ENCODE measurements at places on chromosomes 1 and 21. TPM values are rescaled to one million over a fixed set of nuclear protein-coding genes. Genes with fewer than 3 reads are reported as not detected.

GRCh38 chr1:239856924-239857323 lies 234.8 kb upstream of the FMN2 start:
- DNase-seq: no peak

GRCh38 chr1:91883470-91883869 lies 2.5 kb downstream of the TGFBR3 start:
- DNase-seq: no peak

DNA sequence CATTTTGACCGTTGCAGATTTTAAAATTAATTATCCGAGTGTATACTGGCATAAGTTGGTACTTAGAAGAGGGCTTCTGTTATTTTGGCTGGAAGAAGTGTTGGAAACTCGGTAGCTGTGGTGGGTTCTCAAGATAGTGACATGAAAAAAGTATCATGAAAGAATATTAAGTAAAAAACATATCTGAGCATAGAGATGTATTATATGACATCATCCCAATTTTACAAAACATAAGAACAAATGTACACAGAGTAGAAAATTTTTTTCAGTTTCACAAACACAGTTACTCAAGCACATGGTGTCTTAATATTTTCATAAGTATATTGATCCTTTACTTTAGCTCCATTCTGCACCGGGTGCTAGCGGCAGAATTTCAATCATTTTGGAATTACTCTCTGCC lies 684 bp downstream of the IFI16 start:
- no peak for DNase-seq

GRCh38 chr1:177849579-177850290 lies 120.1 kb downstream of the SEC16B start:
- no peak for DNase-seq

DNA sequence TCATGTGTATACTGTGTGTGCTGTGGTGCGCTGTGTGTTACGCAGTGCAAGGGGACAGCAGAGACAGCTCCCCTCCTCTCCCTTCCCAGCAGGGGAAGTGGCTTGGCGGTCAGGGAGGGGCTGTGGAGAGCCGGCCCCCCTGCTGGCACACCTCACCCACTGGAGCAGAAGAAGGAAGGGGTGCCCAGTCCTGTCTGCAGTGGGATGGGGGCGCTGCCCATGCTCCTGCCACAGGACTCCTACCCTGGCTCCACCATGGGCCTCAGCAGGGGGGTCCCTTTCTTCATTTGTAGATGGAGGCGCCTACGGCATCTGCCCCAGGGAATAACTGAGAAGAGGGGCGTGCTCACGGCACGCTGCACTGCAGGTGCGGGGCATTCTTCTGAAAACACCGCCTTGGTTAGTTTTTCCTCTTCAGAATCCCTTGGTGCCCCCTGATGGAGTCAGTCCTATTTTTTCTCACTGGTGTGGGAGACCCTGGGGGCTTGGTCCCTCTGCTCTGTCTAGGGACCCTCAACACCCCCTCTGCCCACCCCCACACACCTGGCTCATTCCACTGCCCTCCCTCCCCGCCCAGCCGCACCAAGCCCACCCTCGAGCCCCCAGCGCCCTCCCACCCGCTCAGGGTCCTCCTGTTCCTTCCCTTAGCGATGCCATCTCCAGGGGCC lies 13.8 kb upstream of the LDLRAP1 start:
- DNase-seq: no peak

GRCh38 chr1:166627558-166627957 lies 211.7 kb upstream of the POGK start:
- DNase-seq: no peak

DNA sequence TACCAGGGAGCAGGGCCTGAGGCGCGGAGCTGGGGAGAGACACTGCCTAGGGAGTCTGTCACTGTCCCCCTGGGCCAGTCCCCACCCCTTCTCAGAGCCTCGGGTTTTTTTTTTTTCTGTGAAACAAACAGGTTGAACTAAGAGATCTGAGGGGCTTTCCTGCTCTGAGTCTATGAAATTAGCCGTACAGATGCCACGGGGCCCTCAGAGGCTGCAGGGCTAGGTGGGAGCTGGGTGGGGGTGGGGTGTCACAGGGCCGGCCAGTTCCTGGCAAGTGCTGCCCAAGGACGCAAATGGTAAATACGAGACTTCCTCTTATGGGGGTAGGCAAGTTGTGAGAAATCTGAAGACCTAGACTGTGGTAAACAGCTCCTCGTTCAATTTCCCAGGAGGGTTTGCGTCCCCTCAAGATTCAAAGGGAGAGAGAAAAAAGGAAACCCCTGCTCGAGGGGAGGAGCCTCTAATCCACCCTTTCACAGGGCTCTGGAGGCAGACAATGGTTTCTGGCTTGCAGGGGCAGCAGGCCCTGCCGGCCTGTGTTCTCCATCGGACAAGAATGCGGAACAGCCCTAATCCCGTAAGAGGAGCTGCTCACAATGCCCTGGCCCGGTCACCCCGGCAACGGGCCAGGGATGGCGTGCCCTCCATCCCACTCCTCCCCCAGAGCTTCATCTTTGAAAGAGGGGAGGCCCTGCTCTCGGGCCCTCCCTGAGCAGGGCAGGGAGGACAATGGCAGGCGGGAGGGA lies 7.8 kb downstream of the NUAK2 start:
- peak; percentile 49 for DNase-seq

- no peak for DNase-seq
These were observed 75.9 kb downstream of the CDC14A start for GRCh38 chr1:100428160-100428559.

DNA sequence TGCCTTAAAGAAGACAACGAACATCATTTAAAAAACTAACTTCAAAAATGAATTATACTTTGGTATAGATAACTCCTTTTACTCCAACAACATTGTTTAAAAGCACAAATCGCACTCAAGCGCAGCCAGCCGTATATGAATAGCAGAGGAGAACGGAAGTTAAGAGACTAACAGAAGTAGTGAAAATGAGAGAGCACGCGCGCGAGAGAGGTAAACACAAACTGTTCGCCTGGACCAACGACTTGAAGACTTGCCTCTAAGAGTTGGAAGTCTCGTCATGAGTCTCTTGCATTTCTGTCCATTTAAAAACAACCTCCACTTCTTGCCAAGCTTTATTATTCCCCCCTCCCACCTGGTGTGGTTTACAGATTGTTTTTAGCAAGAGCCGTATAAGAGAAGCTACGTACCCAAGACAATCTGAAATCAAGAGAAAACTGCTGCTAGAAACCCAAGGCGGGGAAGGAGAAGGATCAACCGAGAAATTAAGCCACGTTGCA lies 479 bp downstream of the SELENOF start:
- DNase-seq: peak; percentile 31

GRCh38 chr1:20047096-20047495 lies 22.9 kb upstream of the PLA2G5 start:
- DNase-seq: no peak

DNA sequence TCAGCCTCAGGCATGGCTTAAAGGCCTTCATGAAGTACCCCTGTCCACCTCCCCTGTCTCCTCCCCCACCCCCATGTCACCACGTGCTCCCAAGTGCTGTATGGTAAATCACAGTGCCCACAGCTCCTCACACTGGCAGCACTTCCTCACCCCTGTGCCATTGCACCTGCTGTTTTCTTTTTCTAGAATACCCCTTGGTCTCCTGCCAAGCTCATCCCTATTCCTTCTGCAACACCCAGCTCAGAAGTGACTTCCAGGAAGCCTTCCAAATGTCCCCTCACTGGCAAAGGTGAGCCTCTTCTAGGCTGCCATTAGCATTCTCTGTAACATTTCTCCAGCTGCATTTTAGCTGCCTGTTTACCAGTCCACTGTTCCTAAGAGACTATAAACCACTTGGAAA lies 9.4 kb downstream of the AKNAD1 start:
- no peak for DNase-seq

DNA sequence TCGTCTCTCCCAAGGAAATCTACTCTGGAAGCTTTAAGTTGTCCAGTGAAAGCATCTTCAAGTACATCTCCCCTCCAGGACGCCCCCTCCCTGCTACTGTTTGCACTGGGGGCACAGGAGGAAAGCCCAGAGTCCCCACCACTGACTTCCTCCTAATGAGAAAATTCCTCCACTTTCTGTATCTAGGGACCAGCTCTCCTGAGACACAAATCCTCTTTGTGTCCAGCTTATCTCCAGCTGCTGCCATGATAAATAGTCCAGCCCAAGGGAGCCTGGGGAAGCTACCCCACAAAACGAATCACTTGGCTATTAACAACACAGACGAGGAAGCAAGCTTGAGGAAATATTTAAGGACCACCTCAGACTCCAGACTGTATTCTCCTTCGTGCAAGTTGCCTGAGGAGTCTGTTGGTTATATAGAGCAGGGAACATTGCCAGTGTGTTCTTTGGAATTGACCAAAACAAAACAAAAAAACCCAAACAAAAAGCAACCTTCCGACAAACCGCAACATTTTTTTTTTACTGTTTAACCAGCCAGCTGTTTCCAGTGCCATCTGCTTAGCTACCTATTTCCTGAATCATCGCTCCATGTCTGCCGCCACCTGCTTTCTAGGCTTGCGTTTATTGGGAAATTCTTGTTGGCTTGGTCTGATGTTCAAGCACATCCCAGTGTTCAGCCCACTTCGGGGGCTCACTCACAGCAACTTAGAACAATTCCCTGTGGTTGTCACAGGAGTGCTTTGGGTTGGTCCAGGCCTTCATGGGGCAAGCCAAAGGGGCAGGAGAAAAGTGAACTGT lies 7.7 kb downstream of the C1orf226 start:
- DNase-seq: no peak

DNA sequence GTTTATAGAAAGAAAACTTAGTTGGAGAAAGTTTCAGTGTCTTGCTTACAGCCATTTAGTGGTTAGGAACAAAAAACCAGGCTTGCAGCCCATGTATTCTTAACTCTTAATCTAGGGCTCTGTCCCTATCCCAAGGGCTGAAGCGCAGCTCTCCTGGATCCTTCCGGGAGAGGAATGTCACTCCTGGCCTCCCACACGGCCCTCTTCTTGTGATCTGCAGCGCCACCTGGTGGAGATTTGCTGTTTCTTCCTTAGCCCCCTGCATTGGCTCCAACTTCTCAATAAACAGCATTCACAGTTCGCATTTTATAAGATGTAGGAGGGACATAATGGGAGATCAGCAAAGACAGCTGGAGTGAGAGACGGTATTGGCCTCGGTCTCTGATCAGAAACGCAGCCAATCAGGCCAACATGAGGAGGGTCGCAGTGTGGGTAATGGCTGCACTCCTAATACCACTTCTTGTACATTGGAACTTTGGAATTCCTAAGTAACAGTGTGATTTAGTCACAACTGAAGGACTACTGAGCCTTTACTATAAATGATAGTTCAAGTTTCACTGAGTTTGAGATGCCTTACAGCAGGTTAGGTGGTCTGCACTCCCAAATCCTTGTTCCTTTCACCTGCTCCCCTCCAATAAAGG lies 283.4 kb downstream of the ASTN1 start:
- peak; percentile 66 for DNase-seq

DNA sequence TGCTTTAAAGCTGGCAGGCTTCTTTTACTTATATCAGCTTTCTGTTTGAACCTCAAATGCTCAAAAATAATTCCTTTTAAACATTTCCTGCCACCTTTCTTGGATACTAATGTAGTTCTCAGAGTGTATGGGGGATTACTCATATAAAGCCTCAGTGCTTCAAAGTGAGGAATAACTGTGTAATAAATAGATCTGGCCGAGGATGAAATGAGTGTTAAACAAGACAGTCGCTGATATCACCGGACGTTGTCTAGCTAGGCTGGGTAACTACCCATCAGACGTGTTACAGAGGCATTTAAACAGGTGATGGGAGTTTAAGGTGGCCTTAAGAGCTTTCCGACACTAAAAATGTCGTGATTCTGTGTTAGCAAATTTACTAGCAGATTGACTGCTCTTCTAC lies 53.1 kb downstream of the VANGL2 start:
- no peak for DNase-seq

- DNase-seq: no peak
These were observed 93.7 kb downstream of the ZSWIM5 start for GRCh38 chr1:45112661-45113060.

DNA sequence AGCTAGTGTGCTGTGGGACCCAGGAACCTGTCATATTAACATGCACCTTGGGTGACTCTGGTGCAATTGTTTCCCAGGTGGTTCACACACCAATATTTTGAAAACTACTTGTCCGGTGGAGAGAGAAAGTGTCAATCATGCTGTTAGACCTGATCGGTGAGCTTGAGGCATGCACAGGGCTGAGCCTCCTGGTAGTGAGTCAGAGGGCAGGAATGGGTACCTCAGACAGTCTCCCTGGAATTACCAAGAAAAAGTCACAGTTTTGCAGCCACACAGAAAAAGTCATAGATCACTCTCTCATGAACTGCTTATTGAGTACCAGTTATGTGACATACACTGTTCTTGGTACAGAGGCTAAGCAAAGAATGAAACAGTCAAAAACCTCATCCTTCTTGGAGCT lies 140.1 kb upstream of the NFIA start:
- DNase-seq: no peak

GRCh38 chr1:170872663-170873062 lies 62.7 kb upstream of the MROH9 start:
- no peak for DNase-seq

GRCh38 chr1:224331824-224332223 lies 1.9 kb upstream of the NVL start:
- no peak for DNase-seq

DNA sequence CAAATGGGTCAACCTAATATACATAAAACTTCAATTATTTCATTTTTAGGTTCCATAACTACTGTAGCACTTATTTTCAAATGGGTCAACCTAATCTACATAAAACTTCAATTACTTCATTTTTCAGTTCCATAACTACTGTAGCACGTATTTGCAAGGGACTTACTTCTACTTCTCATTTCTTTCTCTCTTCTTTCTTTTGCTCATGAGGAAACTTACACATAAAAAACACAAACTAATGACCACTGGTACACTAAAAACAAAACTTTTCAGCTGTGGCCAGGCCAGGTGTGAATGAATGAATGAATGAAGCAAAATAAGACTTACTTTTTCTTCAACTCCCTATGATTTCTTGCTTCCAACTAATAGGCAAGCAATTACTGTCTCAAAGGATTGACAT lies 11.7 kb downstream of the SYDE2 start:
- no peak for DNase-seq

DNA sequence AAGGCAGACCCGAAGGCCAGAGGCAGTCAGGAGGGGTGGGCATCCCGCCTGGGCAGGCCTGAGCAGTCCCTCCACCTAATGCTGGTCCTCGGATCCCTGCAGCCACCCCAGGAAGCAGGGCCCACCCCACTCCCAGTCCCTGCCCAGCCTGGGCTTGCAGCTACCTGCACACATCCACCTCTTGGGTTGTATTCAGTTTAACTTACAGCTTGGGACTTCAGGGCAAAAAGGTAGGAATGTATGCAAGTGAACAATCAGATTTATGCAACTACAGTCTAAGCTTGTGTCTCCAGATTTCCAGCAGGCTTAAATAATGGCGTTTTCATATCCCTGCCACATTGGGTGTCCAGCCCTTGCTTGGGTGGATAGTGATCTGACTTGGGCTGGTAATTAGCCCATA lies 17.4 kb downstream of the LDLRAP1 start:
- no peak for DNase-seq

- DNase-seq: no peak
These were observed 389.3 kb downstream of the ST6GALNAC3 start for GRCh38 chr1:76463849-76464248.

GRCh38 chr1:6912518-6912917 lies 127.3 kb downstream of the CAMTA1 start:
- no peak for DNase-seq

SETD4 gene
- 35.9 TPM for total RNA-seq

MAP10 gene
- total RNA-seq: 2.3 TPM

TNN gene
- not detected for total RNA-seq

GJA9 gene
- total RNA-seq: not detected

FAM167B gene
- 1.5 TPM for total RNA-seq

RPTN gene
- not detected for total RNA-seq

FMO3 gene
- 0.55 TPM for total RNA-seq

EPS8L3 gene
- total RNA-seq: 389 TPM

MUTYH gene
- 35.5 TPM for total RNA-seq

MYOG gene
- not detected for total RNA-seq

HLCS gene
- total RNA-seq: 75.4 TPM
